Stimulated activated CD4-positive, alpha-beta T cell treated with anti-CD3 and anti-CD28 coated beads, Interleukin-1b, Interleukin-23, amount 100 ng/mL, for 1 hour (primary cell): ENCODE measurements at places on chromosomes 5 and 9.

DNA sequence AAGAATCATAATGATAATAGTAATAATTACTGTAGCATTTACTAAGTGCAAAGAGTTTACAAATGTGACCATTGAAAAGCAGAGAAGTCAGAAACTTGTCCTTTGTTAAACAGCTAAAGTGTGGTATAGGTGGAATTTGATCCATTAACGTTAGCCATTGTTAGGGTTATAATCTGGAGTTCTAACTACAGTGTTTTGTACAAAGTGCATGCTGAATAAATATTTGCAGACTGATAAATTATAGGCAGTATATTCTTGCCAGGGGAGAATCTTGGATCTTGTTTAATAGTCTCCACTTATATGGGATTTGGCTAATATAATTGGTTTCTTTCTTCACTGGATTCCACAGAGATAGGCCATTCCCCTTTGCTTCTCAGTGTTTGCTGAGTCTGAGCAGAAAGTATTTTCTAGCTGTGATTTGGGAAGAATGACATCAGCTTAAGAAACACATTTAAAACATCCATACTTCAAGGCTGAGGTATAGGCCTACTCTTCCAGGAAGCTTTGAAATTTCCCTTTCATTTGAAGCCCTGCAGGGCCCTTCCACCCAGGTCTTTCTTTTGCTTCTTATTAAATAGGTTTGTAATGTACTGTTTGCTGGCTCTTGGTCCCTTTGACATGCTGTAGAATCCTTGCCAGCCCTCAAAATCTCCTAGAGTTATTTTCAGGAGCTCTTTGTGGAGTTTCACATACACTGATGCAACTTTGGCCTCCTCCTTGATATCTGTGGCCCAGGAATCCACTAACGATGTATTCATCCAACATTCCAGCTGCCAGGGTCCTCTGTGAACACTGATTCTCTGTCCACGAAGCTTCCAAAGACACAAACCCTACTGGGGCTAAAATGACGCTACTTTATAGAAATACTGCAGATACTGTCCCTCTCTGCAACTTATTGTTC lies 51.4 kb downstream of the ATP10B start:
- DNase-seq: no peak

GRCh38 chr9:118439441-118439840 lies 735.2 kb downstream of the TLR4 start:
- DNase-seq: no peak

- DNase-seq: no peak
Measured at GRCh38 chr5:111251921-111252320, 27.7 kb downstream of the CAMK4 start.

GRCh38 chr9:96450613-96451528 lies 902 bp downstream of the HABP4 start:
- no peak for DNase-seq

GRCh38 chr9:31259824-31260223 lies 1124.6 kb upstream of the ACO1 start:
- DNase-seq: no peak

- DNase-seq: no peak
Measured at GRCh38 chr9:116313638-116314037, 160.0 kb downstream of the PAPPA start.

DNA sequence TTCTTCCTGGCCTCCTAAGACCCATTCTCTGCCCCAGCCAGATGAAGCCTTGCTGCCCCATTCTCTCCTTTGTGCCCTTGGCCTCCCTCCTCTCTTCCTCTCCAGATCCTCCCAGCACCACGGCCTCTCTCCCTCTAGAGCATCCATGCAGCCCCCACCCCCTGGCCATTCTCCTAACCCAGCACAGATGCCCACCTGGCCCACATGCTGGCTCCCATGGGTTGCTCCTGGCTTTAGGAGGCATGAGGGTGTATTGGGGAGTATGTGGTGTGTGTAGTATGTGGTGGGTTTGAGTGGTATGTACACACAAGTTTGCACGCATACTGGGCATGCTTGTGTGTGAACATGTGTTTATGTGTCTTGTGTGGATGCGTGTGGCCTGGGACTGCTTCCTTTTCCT lies 47.1 kb downstream of the FOXI1 start:
- DNase-seq: no peak

DNA sequence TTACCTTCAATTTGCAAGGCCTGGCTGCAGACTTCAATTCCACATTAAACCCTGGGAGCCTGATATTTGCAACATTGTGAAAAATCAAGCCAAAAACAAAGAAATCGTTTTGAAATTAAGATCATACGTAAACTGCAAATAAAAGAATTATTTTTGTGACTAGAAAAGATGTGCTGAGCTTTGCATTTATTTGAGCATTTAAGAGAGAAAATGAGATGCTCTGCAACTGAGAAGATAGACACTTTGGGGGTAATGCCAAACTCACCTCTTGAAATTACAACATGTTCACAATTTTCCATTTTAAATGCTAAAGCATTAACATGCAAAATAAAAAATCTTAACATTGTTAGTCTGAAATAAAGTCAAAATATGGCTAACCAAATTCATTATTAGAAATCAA lies 46.6 kb downstream of the CSNK1A1 start:
- no peak for DNase-seq
